T-helper 2 cell treated with Interferon-gamma antibody and Interleukin-4, amounts not matched to agents 5 μg/mL and 100 μg/mL, for 36 hours (primary cell): ENCODE measurements at places on chromosomes 16 and 17.

GRCh38 chr16:4244254-4245076 is 2.6 kb upstream of the SRL start:
- no peak for DNase-seq

DNA sequence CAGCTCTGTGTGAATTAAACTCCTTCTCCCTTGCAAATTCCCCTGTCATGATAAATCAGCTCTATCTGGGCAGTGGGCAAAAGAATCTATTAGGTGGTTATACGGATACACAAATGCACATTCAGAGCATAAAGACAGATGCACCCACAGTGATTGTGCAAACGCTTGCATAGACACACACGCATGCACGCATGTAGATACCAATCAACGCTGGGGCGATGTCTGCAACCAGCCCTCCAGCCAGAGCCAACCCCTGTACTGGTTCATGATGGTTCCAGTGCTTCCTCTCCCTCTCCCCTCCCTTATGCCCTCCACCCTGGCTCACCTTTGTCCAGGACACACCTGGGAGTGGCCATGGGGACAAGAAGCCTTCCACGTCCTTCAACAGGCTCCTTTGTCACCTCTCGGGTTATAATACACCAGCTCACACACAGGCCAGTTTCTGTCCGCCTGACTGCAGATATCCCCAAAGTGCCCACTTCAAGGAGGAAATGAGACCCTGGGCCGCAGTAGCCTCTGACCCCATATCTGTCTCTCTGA is 33.1 kb upstream of the SNN start:
- DNase-seq = no peak

GRCh38 chr17:83179374-83179773 is 100.0 kb downstream of the METRNL start:
- DNase-seq = no peak

GRCh38 chr16:52460639-52461178 is 86.2 kb downstream of the TOX3 start:
- DNase-seq = no peak

- no peak for DNase-seq
Observed at GRCh38 chr17:77090476-77090875, 50.3 kb upstream of the SEC14L1 start.
